ENCODE measurements at places on chromosomes 13 and 19.

DNA sequence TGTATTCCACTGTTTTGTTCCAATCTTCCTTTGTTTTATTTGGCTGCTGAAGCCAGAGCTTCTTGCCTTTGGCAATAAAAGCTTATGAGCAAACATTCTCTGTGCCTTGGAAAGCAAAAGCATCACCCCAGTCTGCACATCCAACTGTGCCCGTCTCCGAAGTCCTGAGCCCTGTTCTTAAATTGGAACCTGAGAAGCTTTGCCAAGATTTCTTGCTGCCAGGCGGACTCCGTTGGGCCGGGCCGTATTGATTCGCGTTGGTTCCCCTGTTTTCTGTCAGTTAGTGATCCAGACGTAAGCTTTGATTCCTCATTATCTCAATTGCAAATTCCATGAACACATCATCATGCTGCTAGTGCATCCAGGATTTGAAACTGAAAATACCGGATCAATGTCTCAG, 793.0 kb downstream of the OLFM4 start:
- no peak for DNase-seq

GRCh38 chr19:17950310-17951156, 16.4 kb upstream of the KCNN1 start:
- DNase-seq = no peak

DNA sequence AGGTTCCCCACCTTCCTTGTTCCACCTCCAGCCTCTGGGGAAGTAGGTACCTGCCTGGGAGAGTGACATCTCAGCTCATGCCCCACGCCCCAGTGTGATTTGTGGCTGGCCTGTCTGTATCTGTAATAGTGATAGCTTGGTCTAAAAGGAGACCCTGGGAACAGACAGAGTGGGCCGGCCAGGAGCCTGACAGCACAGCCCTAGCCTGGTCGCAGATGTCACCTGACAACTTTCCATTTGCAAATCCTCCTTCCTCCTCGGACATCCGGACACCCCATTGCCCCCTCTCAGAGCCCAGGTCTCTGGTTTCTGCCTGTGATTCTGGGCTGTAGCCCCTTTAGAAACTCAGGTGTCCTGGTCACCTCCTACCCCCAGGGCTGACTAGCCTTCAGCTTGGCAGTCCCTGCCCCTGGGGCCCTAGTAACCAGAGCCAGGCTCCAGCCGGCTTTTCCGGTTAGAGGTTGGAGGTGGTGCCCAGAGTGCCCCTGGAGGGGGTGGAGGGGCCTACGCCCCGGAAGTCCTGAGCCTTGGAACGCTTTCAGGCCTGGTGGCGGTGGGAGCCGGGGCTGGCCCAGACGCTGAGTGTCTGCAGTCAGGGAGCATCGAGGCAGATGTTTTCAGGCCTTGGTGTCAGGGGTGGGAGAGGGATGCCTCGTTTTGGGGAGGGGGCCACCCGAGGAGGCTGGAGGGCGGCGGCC, 6.5 kb downstream of the LRRC8E start:
- no peak for DNase-seq

GRCh38 chr13:85363504-85363903, 435.7 kb downstream of the SLITRK6 start:
- no peak for DNase-seq

DNA sequence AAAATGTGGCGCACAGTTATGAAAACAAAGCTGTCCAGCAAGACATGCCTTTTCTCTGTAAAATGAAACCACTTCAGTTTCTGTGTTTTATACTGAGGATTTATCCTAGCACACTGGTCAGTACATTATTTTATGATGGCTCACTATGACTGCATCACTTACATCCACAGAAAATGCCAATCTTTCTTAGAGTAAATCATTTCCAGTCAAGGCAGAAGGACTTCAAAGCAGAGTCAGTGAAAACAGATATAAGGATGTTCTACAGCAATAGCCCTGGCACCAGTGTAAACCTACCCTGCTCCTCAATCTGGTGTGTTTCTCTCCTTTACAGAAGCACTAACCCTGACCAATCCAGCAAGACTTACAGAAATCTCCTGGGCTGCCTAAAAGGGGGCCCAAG, 473.5 kb downstream of the GPC6 start:
- DNase-seq = no peak

DNA sequence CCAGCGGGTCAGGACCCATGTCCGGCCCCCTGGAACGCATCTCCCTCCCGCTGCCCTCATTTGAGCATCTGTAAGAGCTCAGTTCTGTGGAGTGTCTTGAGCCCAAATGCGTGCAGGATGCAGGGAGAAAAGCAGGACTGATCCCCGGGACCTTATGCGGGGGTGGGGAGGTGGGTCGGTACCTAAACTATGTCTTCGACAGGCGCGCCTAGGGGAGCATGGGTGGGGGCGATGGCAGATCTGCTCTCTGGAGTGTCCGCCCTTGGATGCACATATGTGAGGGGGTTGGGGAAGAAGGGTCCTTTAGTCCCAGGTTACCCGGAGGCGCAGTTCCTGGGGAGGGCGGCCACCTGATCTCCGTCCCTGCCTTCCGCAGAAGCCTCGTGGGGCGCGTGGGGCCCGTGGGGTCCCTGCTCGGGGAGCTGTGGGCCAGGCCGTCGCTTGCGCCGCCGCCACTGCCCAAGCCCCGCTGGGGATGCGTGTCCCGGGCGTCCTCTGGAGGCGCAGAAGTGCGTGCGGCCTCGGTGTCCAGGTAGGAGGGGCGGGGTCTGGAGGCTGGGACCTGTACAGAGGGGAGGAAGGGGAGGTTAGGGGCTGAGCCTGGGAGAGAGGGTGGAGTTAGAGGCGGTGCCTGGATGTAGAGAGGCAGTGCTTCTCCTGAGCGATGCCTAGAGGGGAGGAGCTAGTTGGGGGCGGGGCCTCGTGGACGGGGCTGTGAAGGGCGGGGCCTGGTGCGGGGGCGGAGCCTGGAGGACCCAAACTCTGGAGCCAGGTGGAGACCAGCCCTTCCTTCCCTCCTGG, 2.9 kb downstream of the CILP2 start:
- DNase-seq = no peak

DNA sequence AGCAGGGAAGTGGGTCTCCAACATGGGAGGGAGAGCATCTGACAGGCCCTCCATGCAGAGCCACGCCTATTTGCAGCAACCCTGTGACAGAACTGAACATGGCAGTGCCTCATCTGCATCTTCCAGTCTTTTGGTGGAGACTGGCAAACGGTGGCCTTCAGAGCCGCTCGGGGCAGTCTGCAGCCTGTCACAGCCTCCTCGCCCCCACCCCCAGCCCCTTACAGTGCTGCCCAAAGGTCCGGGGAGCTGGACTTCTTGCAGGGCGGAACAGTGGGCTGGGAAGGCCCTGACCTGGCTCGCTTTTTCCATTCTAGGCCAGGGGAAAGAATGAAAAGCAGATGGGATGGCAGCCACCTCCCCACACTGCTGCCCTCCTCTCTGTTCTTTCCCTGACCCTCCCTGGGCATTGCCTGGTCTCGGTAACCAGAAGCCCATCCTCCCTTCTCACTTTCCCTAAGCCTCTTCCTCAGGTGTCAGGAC, 2.7 kb downstream of the CALM3 start:
- DNase-seq = no peak

DNA sequence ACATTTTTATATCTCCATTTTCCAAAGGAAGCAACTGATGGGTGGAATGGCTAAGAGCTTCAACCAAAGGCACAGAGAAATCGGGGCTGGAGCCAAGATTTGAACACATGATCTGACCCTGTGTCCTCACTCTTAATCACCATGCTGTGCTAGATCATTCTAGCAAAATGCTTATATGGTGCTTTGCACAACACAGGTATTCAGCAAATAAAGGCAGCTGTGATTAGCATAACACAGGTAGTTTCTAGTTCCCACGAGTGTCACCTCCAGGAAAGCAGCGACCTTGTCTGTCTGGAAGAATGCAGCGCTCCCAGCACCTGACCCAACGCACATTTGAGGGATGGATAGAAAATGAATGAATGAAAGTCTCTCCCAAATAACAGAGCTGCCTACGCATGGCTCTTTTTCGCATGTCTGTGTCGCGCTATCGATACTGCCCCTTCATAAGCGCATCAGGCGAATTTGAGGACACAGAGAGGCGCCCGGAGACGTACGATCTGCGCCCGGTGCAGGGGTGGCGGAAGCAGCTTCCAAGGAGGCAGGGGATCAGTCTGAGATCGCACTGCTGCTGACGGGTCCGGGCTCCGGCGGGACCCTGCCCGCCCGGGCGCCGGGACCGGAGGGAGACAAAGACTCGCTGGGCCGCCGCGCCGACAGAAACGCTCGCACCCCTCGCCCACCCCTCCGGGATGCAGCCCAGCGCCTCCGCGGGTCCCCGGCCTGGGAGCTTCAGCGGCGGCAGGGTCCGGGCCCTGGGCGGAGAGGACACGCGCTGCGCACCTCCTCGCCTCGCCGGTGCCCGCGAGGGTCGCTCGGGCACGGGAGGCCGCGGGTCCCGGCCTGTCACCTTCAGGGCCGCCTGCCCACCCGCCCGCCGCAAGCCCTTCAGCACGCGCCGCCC, 609 bp downstream of the EPS15L1 start:
- no peak for DNase-seq

DNA sequence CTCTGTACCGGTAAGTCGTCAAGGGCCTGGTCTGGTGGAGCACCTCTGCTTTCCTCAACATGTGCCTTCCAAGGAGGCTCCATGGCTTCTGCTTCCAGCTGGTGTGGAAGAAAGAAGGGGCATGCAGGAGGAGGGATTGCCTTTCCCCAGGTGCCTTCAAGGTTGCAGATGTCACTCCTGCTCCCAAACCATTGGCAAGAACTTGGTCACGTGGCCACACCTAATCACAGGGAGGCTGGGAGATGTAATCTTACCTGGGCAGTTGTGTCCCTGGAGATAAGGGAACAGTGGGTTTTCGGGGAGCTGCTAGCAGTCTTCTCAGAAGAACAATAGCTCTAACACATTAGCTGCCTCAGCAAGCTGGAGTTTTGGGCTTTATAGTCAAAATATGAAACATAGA, 9.7 kb upstream of the GPR18 start:
- no peak for DNase-seq

GRCh38 chr19:14683439-14683838, 6.4 kb upstream of the ZNF333 start:
- no peak for DNase-seq

- no peak for DNase-seq
These were observed 150.0 kb downstream of the RAP2A start for GRCh38 chr13:97583907-97584497.

DNA sequence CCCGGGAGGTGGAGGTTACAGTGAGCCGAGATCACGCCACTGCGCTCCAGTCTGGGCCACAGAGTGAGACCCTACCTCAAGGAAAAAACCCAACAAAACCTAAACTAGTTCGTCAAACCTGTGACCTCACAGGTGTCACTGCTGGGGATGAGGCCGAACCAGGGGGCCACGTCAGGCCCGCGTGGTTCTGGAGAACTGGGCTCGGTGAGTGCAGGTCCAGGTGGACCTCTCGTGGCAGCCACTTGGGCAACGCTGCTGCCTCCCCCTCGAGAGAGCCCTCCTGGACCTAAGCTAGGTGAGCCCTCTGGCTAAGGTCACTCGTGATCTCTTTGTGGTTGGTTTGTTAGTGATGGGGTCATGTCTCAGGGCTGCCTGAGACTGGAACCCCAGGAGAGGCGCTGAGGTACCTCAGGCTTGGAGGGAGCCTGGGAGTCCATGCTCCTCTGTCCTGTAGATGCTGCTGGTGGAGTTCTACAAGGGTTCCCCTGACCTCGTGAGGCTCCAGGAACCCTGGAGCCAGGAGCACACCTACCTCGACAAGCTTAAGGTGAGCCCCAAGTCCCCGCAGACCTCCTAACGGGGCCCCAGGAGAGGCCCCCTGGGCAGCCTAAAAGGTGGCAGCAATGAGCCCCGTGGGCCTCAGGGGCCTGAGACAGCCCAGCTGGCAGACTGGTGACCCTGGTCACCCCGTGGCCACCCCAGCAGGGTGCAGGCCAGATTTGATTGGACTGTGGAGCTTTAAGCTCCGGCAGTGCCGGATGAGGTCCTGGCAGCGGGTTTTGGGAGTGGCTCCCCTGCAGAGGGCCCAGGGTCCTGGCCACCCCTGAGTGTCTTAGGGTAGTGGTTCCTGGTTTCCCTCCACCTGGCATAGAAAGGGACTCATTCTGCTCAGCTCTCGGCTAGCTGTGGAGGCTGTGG, 15.6 kb downstream of the MPND start:
- no peak for DNase-seq

- DNase-seq = no peak
These were observed 163.1 kb upstream of the MIR17HG start for GRCh38 chr13:91184244-91184926.

DNA sequence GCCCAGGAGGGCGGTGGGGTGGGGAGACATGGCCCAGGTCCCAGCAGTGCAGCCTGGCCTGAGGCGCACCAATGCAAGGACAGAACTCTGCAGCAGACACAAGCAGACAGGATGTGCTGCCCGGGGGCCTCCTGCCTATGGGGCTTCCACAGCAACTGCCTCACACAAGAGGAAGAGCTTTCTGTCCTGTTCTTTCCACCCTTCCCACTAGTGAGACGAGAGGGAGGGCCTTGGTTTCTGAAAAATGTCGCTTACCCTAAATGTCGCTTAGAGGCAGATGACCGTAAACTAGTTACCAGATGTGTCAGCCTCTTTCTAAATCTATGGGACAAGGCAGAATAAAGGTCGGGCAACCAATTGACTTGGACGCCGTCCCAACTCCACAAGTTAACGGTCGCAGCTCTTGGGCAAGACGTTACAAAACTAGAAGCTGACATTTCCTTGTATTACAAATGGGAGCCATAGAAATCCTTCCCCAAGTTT, at the start of gene LAIR1:
LAIR1 (minus strand) TSS at position 157 of the 483 bp plus-strand sequence; CDS start at position 30, 127 bp downstream.
- no peak for DNase-seq

- no peak for DNase-seq
These were observed 21.5 kb downstream of the SH3GL1 start for GRCh38 chr19:4378886-4379285.

- no peak for DNase-seq
These were observed 120.7 kb upstream of the VSTM2B start for GRCh38 chr19:29404951-29405727.

- no peak for DNase-seq
These were observed at the start of gene ZNF577 for GRCh38 chr19:51887522-51888498. ZNF577 (minus strand) TSS chr19:51887951; CDS start chr19:51880382, 7,569 bp downstream.

DNA sequence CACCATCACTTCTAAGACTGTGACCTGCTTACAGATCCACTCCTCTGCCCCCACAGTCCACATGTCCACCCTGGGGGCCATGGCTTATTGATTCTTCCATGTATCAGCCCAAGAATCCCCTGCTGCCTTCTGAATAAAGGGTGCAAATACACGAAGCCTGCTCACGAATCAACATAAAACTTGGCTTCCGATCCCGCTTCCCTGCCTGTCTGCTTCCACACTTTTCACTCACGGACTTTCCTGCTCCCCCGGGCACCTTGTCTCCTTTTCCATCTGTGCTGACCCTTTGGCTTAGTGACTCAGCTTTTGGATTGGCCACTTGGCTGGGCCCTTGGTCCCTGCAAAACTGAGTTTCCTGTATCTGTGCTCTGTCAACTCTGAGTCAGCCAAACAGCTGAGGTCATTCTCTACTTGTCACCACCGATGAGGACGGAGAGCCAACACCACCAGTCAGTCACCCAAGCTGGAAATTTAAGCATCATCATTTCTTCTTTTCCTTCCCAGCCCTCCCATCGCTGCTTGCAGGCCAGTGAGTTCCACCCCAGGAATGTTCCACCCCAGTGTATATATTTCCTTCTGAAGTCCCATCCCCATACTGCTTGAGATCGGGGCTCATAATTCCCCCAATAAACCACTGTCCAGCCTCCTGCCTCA, 11.4 kb upstream of the USP12 start:
- no peak for DNase-seq
